WTC11 (cell line): ENCODE measurements at places on chromosomes 1 and 21. TPM values are rescaled to one million over a fixed set of nuclear protein-coding genes. Genes with fewer than 3 reads are reported as not detected.

The C1orf226 gene
- total RNA-seq = 15.7 to 21.4 TPM (median 18.8 TPM) in 3 replicates

DNA sequence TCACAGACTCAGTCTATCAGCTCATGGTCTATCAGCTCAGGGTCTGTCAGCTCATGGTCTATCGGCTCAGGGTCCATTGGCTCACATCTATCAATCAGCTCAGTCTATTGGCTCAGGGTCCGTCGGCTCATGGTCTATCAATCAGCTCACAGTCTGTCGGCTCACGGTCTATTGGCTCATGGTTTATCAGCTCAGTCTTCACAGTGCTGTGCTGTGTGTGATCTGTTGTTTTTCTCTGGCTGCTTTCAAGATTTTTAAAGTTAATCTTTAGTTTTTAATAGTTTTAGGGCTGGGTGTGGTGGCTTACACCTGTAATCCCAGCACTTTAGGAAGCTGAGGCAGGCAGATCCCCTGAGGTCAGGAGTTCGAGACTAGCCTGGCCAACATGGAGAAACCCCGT is 14.4 kb downstream of the C1orf159 start:
- DNase-seq = no peak

DNA sequence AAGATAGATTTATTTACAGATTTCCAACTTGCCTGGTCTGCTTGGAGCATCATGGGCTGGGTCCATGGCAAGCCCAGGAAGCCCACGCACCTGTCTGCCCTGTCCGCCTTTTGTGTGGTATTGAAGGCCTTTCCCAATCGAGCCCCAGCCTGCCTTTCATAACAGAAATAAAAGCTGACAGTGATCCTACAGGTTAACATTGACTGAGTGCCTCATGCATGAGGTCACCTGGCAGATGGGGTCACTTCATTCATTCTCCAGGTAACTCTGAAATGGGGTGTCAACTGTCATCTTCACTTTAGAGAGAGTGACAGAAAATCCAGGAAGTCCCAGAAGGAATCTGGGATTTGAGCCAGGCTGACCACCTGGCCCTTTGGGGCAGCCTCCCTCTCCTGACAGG is 36.3 kb upstream of the CASZ1 start:
- no peak for DNase-seq

GRCh38 chr1:203063287-203063686 is 22.5 kb downstream of the MYOG start:
- no peak for DNase-seq

- DNase-seq = no peak
These were observed 618.0 kb downstream of the NPHP4 start for GRCh38 chr1:5374192-5374591.

The GTF2B gene
- total RNA-seq = 14.2 to 16.8 TPM (median 15.1 TPM) in 3 replicates

DNA sequence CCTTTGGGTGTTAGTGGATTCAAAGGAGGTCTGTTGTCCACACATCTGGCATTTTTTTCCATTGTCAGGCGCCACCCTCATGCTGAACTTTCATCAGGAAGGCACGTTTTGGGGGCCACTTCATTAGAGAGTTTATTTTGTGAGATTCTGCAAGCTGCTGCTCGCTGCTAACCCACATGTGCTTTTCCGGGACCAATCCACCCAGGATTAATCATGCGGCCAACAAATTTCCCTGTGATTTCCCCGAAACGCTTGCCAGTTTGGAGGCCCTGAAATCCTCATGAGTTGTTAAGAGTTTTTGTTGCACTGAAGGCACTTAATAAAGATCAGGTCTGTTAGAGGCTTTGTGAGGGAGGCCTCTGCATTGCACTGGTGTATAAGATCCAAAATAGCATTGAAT is 2.4 kb downstream of the PDPN start:
- DNase-seq = no peak

- DNase-seq = no peak
These were observed 216.6 kb upstream of the EDN2 start for GRCh38 chr1:41700986-41701535.

- DNase-seq = no peak
These were observed 35.9 kb upstream of the ZNF644 start for GRCh38 chr1:91057784-91058183.

The PCAT6 gene
- 11.2 to 13.2 TPM (median 11.7 TPM) in 3 replicates for total RNA-seq

The KPRP gene
- not detected in 3 replicates for total RNA-seq

- DNase-seq = no peak
These were observed 118.5 kb downstream of the MATN1 start for GRCh38 chr1:30604801-30605440.

The CAMK1G gene
- total RNA-seq = 0.28 to 0.96 TPM (median 0.50 TPM) in 3 replicates

The IL20 gene
- total RNA-seq = not detected in 3 replicates

GRCh38 chr1:32684167-32684811 is 18.3 kb downstream of the SYNC start:
- DNase-seq = no peak

DNA sequence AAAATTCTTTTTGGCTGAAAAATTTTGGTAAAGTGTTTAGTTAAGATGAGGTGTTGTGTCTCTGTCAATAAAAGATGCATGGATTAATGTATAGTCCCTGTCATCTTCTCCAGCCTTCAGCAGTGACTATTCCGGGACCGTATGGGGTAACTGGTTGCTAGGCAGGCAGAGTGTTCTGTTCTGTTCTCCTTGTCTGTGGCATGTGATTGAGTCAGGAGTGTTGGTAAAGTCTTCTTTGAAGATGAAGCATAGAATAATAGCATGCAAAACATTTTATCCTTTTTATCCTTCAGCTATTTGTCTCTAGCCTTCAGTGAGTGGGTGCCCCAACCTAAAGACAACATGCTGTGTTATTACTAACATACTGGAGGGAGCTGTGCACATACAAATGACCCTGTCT is 74.6 kb downstream of the RGL1 start:
- no peak for DNase-seq

- no peak for DNase-seq
These were observed 8.2 kb downstream of the THRAP3 start for GRCh38 chr1:36232212-36233095.

The LIN9 gene
- total RNA-seq = 10.4 to 15.7 TPM (median 10.7 TPM) in 3 replicates

GRCh38 chr1:178494569-178494971 is 2.2 kb downstream of the CLEC20A start:
- DNase-seq = no peak

The SLX9 gene
- total RNA-seq = 72.8 to 81.0 TPM (median 77.2 TPM) in 3 replicates

- no peak for DNase-seq
These were observed 689.5 kb upstream of the NCAM2 start for GRCh38 chr21:20308586-20309315.

GRCh38 chr1:221761354-221762002 is 19.6 kb upstream of the DUSP10 start:
- DNase-seq = no peak
